Common myeloid progenitor, CD34-positive (primary cell): ENCODE measurements at places on chromosomes 12 and 14.
A peak's percentile ranks its signal among the peaks of the same experiment; 100 is the strongest.

GRCh38 chr12:65728455-65728847 is 95.8 kb upstream of the HMGA2 start:
- peak; percentile 26 for DNase-seq

DNA sequence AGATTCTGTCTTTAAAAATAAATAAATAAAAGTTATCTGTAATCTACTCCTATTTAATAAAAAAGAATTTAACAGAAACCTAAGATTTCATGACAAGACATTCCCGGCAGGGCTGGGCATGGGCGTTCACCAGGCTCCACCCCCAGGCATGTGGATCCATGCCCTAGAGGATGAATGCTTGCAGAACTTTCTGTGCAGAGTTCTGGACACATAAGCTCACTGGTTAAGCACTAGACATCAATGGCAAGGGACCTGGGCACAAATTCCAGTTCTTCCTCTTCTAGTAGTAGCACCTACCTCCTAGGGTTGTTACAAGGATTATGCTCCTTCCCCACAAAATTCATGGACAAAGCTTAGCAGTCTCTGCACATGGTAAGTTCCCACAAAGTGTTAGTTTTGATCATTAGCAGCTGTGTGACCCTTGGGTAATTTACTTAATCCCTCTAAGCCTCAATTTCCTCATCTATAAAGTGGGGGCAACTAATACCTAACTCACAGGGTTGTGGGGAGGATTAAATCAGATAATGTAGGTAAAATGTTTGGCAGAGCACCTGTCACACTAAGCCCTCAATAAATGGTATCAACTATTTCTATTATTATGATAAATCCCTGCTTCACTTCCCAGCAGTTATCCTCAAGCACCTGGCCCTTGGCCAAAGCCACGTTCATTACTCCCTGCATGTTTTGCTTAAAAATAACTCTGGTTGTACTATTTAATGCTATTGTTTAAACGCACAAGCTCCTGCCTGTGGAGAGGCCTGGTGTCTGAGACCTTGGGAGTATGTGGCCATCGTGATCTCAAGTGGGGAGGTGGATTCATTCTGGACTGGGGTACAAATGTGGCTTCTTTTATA is 9.8 kb downstream of the GALNT6 start:
- DNase-seq = no peak

DNA sequence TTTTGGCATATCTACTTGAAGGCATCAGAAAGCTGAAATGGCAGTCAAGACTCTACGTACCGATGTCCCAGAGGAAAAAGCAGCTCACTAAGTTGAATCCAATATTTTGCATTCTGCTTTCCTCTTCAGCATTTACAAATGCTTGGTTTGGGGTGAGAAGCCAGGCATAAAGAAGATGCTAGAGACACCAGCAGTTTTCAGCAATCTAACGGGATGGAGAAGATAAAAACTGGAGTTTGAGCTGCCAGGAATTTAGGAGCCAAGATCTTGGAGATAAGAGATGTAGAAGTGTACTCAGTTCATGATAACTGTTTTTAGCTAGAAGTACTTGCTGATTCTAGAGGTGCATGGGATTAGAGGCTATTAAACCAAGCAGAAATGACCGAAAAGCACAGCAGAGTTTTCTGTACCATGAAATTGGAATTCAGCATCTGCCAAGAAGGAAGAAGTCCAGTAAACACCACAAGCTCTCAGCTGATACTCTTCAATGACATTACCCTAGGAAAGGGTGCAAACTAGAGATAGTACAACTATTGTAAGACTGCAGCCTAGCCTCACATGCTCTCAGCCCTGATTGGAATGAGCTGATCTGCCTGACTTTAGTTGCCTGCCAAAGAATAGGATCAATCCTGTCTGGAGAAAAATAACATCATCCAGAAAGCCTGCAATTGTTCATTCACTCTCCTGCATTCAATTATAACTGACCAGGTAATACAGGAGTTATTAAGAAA is 7.4 kb upstream of the ALDH1L2 start:
- no peak for DNase-seq

DNA sequence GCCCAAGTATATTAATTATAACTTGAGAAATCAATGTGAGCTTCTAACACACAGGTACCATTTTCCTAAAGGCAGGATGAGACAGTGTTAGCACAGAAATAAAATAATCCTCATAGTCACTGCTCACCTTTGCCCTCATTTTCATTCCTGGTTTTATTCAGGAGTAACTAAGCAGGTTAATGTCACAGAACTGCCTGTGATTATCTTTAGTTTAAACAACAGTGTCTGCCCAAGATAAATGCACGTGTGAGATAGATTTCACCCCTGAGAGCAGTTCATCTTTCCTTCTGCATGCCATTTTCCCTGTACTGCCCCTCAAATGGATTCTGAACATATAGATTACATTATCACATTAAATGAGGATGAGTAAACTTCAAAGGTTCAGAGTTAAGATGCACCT is 250.7 kb downstream of the RMST start:
- no peak for DNase-seq

DNA sequence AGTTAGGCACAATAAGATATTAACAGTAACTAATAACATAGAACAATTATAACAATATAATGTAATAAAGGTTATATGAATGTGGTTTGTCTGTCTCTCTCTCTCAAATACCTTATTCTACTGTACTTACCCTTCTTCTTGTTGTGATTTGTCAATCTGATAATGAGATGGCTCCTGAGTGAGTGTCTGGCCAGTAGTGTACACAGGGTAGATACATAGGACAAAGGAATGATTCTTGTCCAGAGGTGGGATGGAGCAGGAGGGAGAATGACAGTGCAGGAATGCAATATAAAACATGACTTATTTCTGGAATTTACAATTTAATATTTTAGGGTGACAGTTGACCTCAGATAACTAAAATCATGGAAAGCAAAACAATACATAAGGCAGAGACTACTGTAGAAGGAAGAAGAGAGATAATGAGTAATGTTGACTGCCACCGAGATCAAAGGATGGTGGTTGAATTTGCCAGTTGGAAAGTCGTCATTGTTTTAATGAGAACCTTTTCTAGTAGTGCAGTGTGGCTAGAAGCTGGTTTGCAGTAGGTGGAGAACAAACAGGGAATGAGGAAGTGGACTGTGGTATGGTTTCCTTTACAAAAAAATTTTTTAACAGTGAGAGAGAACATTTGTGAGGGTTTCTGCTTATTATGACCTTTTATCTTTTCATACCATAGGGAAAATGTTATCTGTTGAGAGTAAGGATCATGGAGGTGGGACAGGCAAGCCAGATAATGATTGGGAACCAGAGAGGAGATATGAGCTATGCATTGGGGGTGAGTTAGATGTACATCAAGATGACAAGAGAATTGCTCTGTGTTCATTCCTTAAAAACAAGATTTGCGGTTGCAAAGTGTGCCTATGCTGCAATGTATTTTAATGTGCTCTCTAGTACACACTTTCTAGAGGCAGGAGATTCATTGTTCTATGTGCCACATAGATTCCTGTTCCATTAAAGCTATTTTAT is 458.3 kb downstream of the BTG1 start:
- DNase-seq = peak; percentile 87

DNA sequence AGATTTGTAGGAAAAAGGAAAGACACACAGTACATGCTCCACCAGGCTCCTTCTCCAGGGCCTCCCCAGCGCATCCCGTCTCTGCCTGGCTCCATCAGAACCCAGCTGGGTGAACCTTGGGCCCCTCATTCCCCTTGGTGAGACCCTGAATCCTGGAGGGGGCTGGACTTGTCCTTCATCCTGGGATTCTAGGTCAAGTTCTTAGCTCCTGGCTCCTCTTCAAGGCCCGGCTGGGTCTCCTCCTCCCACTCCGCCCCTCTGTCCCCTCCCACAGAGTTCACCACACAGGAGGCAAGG is 49.2 kb downstream of the PSMA6 start:
- DNase-seq = no peak
